T-cell (primary cell): ENCODE measurements at places on chromosomes 3 and 15.

- H3K27me3 ChIP-seq, result no peaks in the 10 kb centered on the region
- no peaks in the 10 kb centered on the region for H3K36me3 ChIP-seq
- H3K4me1 ChIP-seq, result no peaks in the 10 kb centered on the region
- H3K27ac ChIP-seq, result no peak overlapping the region
These were observed 436.1 kb upstream of the WNT5A start for GRCh38 chr3:55923207-55923606.

- H3K27me3 ChIP-seq, result no peaks in the 10 kb centered on the region
- peaks cover 19% of the 10 kb centered on the region for H3K4me1 ChIP-seq
- H3K4me3 ChIP-seq, result no peak overlapping the region
- no peaks in the 10 kb centered on the region for H3K36me3 ChIP-seq
These were observed 5.2 kb upstream of the IP6K1 start for GRCh38 chr3:49791571-49791970.

DNA sequence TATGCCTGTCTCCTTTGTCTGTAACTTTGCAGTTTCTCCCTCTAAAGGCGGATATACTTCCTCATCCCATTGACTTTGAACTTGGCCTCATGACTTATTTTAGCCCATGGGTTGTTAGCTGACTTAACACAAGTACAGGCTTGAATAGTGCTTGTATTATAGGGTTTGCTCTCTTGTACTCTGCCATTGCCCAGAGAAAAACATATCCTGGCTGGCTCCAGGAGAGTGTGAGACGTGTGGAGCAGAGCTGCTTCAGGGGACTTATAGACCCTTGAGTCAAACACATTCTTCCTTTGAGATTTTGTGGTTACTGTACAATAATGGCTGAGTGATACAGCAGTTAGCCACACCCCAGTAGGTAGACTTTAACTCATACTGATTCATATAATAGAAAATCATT, 124.0 kb downstream of the RAP2B start:
- peaks cover 16% of the 10 kb centered on the region for H3K4me1 ChIP-seq
- H3K36me3 ChIP-seq, result no peaks in the 10 kb centered on the region
- H3K4me3 ChIP-seq, result no peak overlapping the region
- no peaks in the 10 kb centered on the region for H3K27me3 ChIP-seq

- no peaks in the 10 kb centered on the region for H3K36me3 ChIP-seq
- H3K27me3 ChIP-seq, result no peaks in the 10 kb centered on the region
- no peak for DNase-seq
- no peak overlapping the region for H3K27ac ChIP-seq
These were observed 19.6 kb upstream of the HCN4 start for GRCh38 chr15:73388256-73388781.

DNA sequence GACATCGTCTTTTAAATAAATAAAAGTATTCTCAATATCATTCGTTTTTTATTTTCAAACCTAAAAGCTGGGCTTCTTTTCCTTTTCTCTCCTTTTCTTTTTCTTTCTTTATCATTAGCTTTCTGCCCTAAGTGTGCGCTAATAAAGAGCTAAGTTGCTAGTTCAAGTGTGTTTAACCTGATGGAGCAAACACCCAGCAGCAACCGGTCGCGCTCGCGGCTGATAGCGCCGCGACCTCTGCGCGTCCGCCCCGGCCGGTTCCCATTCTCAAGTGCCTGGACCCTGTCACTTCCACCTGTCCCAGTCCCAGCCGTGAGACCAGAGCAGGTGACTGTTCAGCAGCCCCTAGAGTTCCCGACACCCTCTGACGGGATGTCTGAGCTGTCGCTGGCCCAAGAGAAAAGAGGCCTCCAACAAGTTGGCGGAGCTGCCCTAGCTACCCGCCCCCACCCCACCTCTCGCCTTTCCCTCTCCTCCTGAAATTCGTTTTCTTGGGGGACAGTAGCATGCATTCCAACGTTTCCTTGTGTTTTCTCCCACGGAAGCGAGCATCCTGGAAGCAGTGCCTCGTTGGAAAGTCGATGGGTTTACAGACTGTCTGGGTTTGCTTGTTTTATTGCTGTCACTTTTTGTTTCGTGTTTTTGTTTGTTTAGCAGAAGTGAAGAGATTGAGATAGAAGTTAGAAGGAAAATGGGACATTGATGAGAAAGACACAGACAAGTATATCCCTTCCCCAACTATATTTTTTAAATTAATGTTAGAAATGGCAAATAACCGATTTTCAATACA, 3.1 kb upstream of the MECOM start:
- peaks cover 38% of the 10 kb centered on the region for H3K4me1 ChIP-seq
- peaks cover 80% of the 10 kb centered on the region for H3K27me3 ChIP-seq
- DNase-seq, result no peak
- H3K36me3 ChIP-seq, result no peaks in the 10 kb centered on the region
- no peak overlapping the region for H3K4me3 ChIP-seq

DNA sequence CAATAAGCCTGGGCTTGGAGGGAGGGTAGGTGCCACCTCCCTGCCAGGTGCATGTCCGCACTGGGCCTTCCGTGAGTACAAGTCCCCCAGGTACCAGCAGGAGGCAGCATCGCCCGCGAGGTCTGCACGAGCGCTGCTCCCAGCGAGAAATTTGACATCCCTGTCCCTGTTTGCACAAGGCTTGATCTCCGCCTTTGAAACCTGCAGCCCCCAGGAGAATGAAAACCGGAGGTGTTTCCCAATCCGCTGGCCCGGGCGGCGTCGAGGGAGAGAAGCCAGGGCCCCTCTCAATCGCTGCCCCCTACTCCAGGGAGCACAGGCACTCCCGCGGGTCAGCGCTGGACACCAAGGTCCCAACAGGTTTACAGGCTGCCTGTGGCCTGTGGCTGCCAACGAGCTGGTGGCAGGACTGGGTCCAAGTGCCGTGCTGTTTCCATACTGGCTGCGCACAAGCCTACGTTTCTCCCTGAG, 961 bp downstream of the HAPLN3 start:
- H3K36me3 ChIP-seq, result peaks cover 5% of the 10 kb centered on the region
- H3K4me3 ChIP-seq, result peak overlapping the region; percentile 86
- peaks cover 43% of the 10 kb centered on the region for H3K4me1 ChIP-seq
- H3K27me3 ChIP-seq, result peaks cover 19% of the 10 kb centered on the region
- H3K27ac ChIP-seq, result no peak overlapping the region
- peak; percentile 85 for DNase-seq

- H3K27me3 ChIP-seq, result peaks cover 3% of the 10 kb centered on the region
- no peak overlapping the region for H3K4me3 ChIP-seq
- no peaks in the 10 kb centered on the region for H3K4me1 ChIP-seq
- DNase-seq, result no peak
These were observed 79.1 kb downstream of the SMAD6 start for GRCh38 chr15:66780973-66781718.

DNA sequence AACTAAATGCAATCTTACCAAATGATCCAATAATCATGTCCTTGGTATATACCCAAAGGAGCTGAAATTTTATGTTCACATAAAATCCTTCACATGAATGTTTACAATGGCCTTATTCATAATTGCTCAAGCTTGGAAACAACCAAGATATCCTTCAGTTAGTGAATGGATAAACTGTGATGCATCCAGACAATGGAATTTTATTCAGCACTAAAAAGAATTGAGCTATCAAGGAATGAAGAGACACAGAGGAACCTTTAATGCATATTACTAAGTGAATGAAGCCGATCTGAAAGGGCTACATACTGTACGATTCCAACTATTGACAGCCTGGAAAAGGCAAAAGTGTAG, 168.4 kb downstream of the PDE8A start:
- H3K27ac ChIP-seq, result no peak overlapping the region
- DNase-seq, result no peak
- H3K4me1 ChIP-seq, result peaks cover 14% of the 10 kb centered on the region
- H3K27me3 ChIP-seq, result no peaks in the 10 kb centered on the region
- H3K36me3 ChIP-seq, result no peaks in the 10 kb centered on the region

- no peak overlapping the region for H3K27ac ChIP-seq
- H3K4me3 ChIP-seq, result no peak overlapping the region
These were observed 18.7 kb upstream of the HES1 start for GRCh38 chr3:194117104-194117845.

DNA sequence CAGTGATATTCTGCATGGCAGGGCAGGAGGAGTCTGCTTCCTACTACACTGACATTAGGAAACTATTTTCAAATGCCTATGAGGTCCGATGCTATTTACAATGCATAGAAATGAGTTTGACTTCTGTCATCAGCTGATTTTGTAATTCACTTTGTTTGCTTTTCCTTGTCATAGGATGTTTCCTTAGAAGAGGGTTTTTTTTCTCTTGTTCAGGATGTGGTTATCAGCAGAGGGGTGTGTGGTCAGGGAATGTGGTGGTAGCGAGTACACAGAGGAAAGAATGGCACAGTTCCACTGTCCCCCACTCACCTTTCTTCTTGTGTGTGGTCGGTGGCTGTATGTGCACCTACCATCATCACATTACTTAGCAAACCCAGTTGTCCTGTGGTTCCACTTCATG, 231.5 kb downstream of the LRTM1 start:
- DNase-seq, result no peak

DNA sequence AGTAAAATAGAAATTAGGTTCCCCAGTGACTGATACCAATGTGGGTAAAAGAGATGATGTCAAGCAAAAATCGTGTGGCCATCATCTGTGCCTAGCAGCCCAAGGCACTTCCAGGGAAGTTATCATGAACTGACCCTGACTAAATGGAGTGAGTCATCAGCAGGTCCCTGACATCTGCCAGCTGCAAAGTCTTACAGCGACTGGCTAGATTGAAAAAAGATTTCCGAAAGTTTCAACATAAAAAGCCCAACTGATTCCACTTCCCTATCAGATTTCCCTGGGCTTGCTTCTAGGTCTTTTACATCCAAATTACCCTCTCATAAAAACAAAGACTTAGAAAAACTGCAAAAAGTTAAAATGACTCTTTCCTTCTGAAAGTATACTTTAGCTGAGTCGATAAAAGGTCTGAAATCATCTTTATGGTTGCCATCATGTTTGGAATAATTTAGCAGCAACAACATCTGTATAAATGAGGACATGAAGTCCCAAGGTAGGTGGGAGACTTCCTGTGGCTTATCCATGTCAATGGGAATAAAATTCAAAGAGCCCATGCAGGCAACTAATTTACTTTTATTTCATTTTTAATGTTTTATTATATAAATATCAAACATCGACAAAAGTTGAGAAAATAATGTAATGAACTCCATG, 342.8 kb downstream of the ERC2 start:
- H3K27me3 ChIP-seq, result no peaks in the 10 kb centered on the region
- H3K4me3 ChIP-seq, result no peak overlapping the region
- no peak for DNase-seq

DNA sequence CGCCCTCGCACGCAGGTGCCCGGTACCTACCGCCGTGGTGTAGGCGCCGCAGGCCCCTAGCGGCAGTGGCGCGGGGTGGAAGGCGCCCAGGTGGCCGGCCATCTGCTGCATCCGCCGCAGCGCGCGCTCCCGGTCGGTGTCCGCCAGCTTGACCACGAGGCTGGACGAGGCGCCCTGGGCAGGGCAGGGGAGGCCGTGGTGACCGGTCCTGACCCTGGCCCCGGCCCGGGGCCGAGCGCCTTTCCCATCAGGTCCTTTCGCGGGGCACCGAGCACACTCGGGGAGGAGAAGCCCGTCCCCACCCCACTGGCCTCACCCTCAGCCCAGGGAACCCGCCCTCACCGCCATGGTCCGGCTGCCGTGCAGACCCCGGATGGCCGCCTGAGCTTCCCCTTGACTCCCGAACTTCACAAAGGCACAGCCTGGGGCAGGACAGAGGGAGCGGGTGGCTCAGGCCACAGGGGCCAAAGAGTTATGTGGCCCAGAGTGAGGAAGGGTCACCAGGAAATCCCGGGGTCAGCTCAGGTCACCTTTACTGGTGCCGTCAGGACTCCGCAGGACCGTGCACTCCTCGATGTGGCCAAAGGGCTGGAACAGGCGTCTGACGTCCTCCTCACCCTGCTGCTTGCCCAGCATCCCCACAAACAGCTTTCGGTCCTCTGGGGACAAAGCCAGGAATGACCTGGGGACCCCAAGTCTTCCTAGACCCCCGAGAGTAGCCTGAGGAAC, 17.4 kb upstream of the PARP6 start:
- H3K27ac ChIP-seq, result no peak overlapping the region
- no peak for DNase-seq
- no peaks in the 10 kb centered on the region for H3K4me1 ChIP-seq
- no peak overlapping the region for H3K4me3 ChIP-seq

DNA sequence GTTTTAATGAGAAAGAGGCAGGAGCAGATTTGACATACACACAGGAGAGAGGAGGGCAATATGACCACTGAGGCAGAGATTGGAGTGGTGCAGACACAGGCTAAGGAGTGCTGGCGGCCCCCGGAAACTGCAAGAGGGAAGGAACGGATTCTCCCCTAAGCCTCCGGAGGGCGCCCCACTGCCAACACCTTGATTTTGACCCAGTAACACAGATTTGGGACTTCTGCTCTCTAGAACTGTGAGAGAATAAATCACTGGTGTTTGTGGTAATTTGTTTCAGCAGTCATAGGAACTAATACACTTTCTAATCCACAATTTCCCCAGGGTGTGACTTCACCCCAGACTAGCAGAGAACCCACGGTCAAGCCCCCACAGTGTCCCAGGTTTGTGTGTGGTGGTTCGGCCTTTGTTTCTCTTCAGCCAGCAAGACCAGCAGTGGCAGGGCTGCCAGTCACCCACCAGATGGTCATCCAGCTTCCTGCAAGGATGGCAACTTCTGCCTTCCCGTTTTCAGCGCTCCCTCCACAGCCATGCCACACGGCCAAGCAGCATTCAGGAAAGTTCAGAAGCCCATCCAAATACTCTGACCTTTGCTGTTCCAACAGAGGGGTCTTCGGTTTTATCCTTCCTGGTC, 23.6 kb upstream of the TSPAN3 start:
- H3K27me3 ChIP-seq, result peaks cover 2% of the 10 kb centered on the region
- H3K4me3 ChIP-seq, result no peak overlapping the region
- no peaks in the 10 kb centered on the region for H3K4me1 ChIP-seq
- DNase-seq, result no peak
- H3K36me3 ChIP-seq, result no peaks in the 10 kb centered on the region
- H3K27ac ChIP-seq, result no peak overlapping the region

- no peaks in the 10 kb centered on the region for H3K4me1 ChIP-seq
- no peaks in the 10 kb centered on the region for H3K36me3 ChIP-seq
- no peak overlapping the region for H3K4me3 ChIP-seq
- H3K27ac ChIP-seq, result no peak overlapping the region
These were observed 121.7 kb upstream of the SPRED1 start for GRCh38 chr15:38130740-38131498.

DNA sequence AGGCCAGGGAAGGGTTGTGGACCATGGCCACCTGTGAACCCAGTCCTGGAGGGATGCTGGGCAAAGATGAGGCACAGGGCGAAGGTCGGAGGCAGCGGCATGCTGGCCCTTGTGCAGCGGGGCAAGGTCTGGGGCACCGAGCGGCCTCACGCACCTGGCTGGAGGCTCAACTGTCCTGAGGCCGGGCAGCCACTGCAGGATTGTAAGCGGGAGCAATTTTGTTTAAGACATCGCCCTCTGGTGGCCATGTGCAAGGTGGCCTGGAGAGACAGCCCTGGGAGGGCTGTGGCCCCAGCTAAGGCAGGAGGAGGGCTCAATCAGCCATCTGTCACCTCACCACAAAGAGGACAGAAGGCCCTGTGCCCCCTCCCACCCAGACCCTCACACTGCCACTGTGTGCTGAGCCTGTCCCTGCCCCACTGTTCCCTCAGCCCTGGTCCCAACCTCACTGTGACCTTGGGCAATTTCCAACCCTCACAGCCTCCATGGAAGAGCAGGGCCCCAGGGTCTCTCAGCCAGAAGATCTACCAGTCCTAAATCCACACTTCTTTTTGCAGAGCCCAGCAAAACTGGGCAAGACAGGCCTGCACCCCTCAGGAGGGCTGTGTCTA, 46.2 kb downstream of the TPRA1 start:
- peak; percentile 51 for DNase-seq
- H3K4me1 ChIP-seq, result peaks cover 20% of the 10 kb centered on the region
- no peak overlapping the region for H3K27ac ChIP-seq
- peaks cover 19% of the 10 kb centered on the region for H3K27me3 ChIP-seq
- no peaks in the 10 kb centered on the region for H3K36me3 ChIP-seq
